ENCODE measurements at places on chromosomes 12 and 14.

- DNase-seq: no peak
These were observed 55.0 kb downstream of the TBK1 start for GRCh38 chr12:64506955-64507354.

DNA sequence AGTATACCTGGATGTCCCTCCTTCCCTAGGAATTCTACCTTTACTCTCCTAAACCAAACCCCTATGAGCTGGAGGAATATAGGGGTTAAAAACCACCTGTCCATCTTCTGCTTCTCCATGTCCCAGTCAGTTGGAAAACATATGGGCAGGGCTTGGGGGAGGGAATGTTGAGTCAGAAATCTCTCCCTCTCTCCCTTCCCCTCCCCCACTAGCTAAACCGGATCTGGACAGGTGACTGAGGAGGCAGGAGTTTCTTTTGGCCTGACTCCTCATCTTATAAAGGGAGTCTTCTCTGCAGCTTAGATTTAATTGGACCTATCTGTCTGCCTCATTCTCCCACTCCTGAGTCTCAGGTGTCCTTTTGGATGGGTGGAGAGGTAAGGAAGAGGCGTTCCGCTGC, 6.1 kb downstream of the ERBB3 start:
- no peak for DNase-seq

GRCh38 chr12:108911915-108912314, 32.0 kb downstream of the DAO start:
- no peak for DNase-seq

DNA sequence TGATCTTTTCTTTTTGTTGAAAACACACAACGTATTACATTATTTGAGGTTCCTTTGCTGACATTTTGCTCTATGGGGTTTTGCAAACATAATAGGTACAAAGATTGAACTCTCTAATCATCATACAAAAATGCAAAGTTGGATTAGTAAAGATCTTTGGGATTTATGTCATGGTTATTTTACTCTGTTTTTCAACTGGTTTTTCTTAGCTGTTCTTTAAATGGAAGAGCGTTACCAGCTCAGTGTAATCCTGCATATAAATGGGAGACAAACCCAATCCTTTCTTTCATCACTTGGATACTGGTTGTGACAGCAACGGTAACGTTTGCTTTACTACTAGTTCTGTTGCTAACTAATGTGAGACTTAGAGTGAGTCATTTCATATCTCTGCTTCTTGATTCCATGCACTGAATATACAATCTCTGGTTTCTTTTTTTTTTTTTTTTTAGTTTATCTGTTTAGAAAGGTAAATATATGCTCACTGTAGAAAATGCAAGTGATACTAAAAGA, 104.9 kb upstream of the NOVA1 start:
- no peak for DNase-seq

DNA sequence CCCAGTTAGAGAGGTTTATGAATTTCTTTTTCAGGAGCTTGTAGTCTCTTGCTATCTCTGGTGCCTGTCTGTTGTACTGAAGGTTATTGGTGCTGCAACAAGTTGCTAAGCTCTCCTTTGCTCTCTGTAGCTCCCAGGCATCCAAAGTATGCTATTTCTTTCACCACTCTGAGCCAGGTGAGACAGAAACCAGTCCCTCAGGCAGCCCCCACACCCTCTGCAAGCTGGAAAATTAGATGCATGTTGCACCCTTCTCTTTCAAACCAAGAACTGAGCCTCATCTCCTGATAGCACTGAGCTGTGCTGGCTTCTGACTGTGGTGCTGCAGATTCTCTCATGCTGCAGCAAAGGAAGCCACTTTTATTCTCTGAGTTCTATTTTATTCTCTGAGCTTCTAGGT, 9.6 kb upstream of the TRIM9 start:
- DNase-seq: no peak

- no peak for DNase-seq
These were observed 56.8 kb downstream of the LRFN5 start for GRCh38 chr14:41663473-41663850.

DNA sequence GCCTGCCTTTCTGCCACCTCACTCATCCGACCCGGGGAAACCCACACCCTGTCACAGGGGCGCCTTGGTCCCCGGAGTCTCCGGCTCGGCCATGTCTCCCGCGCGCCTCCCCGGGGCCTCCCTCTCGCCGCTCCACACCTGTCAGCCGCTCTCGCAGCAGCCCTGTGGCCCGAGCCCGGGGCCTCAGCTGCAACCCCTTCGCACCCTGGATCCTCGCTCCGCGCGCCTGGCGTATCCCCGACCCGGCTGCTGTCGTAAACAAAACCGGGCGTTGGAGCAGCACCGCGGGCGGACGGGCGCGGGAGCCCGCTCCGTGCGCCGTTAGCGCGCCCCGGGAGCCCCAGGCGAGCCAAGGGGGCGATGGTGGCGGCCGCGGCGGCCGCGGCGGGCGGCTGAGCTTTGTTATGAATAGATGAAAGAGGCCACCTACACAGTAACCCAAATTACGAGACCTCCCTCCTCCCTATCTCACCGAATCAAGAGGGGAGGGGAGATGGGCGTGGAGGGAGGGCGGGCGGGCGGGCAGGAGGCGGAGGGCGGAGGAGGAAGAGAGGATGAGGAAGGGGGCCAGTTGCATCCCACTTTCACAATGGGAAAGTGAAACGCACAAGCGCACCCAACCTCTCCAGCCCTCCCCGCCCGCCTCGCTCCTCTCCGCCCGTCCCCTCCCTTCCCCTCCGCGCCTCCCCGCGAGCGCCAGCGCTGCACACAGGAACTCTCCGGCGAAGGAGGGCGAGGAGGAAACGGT, at the start of gene PLXNC1:
PLXNC1 (plus strand) TSS at position 587 of the 748 bp plus-strand sequence. CDS start 395 bp downstream, outside the sequence.
- DNase-seq: peak; percentile 70

DNA sequence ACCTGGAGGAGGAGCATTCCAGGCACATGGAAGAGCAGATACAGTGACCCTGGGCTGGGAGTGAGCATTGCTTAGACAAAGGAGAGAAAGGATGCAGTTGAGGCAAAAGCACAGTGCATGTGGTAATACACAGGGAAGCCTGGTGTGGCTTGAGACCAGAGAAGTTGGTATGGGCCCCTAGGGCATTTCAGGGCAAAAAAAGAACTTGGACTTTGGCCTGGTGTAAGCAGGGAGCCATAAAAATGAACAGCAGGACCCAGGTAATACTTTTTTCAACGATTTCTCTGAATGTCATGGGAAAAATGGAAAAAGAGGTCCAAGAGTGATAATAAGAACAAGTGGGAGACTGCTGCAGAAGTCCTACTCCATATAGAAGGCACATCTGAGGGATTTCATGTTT, 163.9 kb downstream of the ASCL4 start:
- DNase-seq: no peak

DNA sequence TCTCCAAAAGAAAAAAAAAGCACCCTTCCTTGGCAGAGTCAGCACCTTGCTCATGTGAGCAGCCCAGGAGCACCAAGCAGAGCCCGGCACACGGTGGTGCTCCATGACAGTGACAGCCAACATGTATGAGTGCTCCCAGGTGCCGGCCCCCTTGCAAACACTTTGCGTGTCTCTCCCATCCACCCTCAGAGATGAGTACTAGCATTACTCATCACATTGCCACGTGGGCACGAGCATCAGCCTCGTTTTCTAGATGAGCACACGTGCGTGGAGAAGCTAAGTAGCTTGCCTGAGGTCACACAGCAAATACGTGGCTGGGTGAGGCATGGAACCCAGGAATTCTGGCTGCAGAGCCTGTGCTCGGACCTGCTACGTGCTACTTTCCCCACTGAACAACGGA, 177.9 kb upstream of the PRMT8 start:
- no peak for DNase-seq

Measured in activated T-cell treated with anti-CD3 and anti-CD28 coated beads, Interleukin-2, amount 50 U/mL, for 1 hour (primary cell).